ENCODE measurements at places on chromosomes 6 and 20.
A peak's percentile ranks its signal among the peaks of the same experiment; 100 is the strongest.

DNA sequence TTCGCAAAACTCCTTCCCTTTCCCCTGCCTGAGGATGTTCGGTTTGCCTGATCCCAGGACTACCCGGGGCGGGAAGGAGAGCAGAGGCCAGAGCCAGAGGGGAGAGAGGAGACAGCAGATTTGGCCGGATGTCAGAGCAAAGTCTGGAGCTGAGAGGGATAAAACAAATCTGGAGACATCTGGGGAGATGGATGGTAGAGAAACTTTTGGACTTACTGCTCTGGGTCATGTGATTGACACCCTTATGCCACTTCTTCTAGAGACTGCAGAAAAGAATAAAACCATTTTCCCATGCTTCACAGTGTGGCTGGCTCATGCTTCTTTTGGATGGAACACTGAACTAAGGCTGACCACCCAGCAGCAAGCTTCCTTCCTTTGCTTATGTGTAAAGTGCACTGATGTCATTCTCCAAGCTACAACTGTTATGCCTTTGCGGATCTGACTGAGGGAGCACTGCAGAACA is 174.7 kb downstream of the FOXC1 start:
- no peak for DNase-seq

GRCh38 chr20:45518282-45518681 is 2.9 kb upstream of the SPINT3 start:
- DNase-seq: peak; percentile 90

- DNase-seq: no peak
Observed at GRCh38 chr20:49794336-49795134, 18.1 kb upstream of the SLC9A8 start.

DNA sequence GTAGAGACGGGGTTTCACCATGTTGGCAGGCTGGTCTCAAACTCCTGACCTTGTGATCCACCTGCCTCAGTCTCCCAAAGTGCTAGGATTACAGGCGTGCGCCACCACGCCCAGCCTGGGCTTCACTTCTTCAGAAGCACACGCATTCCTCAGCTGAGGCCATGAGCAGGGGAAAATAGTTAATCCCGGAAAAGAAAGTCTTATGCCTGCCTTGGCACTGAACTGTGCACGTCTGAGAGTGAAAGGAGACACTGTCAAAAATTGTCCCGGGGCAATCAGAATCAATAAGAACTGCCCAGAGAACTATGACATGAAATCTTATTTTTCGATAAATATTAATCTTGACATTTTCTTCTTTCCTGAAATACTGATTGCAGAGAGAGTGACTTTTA is 2.8 kb downstream of the BTN2A2 start:
- DNase-seq: no peak

DNA sequence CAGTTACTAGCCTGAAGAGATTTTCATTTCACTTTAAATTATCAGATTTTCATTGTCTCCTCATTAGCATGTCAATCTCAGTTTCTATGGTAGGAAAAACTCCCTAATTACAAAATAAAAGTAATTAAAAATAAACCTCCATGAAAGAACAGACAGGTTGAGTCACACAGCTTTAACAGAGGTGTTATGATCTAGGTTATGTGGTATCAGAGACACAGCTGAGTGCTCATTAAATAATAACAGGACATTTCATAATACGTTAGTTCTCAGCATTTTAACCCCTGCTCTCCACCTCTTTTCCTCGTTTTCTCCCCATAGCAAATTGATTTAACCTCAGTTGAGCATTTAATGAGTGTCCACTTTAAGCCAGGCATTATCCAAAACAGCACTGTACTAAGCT is 21.9 kb downstream of the TPBG start:
- DNase-seq: no peak

GRCh38 chr6:111865049-111865585 is 8.1 kb downstream of the FYN start:
- DNase-seq: no peak

DNA sequence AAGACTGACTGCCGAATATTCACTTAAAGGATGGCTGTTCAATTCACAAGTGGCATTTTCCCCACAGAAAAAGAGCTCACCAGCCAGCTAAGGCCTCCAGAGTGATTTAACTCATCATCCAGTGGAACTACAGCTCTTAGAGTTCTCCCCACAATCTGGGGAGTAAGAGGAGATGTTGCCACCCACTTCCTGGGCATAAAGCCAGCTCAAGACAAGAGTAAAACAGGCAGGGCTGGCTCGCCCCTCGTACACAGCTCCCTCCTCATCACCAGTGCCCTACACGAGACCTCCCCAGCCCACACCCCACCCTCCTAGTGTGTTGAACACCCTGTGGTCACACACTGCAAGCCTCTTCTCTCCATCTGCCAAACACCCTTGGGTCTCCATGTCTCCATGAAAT is 47.2 kb upstream of the IPCEF1 start:
- peak; percentile 11 for DNase-seq

GRCh38 chr6:128265706-128266105 is 254.7 kb downstream of the PTPRK start:
- DNase-seq: no peak

GRCh38 chr20:13166011-13166410 is 55.1 kb upstream of the ISM1 start:
- DNase-seq: no peak

GRCh38 chr6:110410511-110410910 is 4.9 kb downstream of the DDO start:
- no peak for DNase-seq

DNA sequence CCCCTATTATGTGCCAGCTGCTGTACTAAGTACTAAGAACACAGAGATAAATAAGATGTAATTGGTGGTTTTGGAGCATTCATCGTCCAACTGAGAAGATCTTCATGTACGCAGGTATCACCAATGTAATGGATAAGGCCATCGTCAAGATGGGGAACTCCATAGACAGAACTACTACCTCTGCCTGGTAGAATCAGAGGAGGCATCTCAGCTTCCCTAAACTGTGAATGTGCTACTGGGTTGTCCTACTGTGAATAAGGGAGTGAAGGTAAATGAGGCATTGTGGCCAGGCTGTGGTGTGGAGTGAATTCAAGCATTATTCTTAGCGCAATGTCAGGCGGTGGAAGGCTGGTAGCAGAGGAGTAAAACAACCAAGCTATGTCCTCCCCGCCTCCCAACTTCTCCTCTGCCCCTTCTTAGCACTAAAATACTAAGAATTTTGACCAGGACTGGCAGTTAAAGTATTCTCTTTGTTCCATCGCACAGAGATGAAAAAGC is 68.2 kb downstream of the TBC1D7 start:
- DNase-seq: no peak

DNA sequence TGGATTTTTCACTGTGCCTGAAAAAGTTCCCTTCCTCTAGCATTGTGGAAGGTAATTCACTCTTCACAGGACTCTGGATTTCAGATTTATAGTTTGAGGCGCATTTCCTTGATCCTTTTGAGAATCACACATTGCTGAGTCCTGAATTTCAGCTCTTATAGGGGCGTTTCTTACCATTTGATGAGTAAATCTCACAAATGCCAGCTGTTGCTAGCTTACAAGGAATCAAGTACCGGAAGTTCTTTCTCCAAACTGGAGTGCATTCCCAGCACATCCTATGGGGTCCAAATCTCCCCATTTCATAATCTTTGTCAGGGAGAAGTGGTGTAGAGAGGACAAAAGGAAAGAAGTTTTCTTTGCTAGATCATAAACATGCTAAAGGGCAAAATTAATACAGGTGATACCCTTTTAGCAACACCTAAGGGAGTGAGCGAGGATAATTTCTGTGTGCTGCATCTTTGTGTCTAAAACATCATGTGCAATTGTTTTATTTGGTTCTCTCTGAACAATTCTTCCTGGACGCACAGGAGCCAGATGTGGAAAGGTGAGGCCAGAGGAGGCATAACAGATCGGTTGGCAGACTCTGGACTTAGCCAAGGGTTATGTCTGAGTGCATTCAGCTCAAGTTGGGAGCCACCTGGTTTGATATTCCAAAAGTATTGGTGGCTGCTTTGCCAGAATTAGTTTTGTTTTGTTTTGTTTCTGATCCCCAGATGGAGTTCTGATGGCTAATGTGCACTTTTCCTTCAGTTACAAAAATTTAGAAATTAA is 37.4 kb upstream of the EYA2 start:
- no peak for DNase-seq

GRCh38 chr6:30886897-30887255 is 2.6 kb downstream of the DDR1 start:
- no peak for DNase-seq

- DNase-seq: no peak
Observed at GRCh38 chr6:151808371-151809241, 1.1 kb downstream of the ESR1 start.

- DNase-seq: no peak
Observed at GRCh38 chr6:33416386-33417127, 1.4 kb downstream of the CUTA start.

All from HT-29 (cell line).